ENCODE measurements at places on chromosomes 2 and 18. TPM values are rescaled to one million over a fixed set of nuclear protein-coding genes. Genes with fewer than 3 reads are reported as not detected.
A peak's percentile ranks its signal among the peaks of the same experiment; 100 is the strongest.

The HNRNPLL gene
- 35.0 TPM for total RNA-seq

- no peak for DNase-seq
These were observed 477.6 kb upstream of the KLHL29 start for GRCh38 chr2:22907330-22907729.

DNA sequence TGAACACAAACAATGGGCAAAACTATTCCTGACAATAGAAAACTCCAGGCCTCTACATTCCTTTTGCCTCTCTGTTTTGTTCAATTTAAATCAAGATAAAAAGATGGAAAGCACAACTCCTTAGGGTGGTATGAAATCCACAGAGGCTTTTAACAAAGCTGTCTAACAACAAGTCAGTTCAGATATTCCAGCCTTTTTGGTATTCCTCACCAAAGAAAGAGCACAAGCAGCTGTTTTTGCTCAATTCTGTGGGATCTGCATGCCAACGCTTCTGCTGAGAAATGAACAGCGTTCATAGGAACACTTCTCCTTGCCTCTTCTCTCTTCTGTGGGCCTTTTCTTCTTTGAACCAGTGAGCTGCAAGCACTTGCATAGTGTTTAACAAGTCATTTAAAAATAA lies 411.6 kb upstream of the TCF4 start:
- no peak for DNase-seq

DNA sequence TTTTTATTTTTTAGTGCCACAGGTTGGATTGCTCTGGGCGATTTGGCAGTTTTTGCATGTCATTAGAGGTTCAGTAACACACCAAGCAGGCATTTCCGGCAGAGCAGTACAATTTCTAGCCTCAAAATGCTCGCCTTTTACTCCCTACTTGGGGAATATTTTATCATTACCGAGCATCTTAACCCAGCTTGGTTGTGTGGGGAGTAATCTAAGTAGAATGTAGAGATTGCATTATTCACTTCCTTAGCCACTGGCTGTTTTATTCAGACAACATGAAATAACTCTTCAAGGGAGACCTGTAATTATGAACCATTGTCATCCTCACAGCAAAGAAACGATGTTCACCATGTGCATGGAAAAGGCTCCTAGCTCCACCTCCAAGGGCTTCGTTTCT lies 13.1 kb downstream of the GRP start:
- DNase-seq: no peak

DNA sequence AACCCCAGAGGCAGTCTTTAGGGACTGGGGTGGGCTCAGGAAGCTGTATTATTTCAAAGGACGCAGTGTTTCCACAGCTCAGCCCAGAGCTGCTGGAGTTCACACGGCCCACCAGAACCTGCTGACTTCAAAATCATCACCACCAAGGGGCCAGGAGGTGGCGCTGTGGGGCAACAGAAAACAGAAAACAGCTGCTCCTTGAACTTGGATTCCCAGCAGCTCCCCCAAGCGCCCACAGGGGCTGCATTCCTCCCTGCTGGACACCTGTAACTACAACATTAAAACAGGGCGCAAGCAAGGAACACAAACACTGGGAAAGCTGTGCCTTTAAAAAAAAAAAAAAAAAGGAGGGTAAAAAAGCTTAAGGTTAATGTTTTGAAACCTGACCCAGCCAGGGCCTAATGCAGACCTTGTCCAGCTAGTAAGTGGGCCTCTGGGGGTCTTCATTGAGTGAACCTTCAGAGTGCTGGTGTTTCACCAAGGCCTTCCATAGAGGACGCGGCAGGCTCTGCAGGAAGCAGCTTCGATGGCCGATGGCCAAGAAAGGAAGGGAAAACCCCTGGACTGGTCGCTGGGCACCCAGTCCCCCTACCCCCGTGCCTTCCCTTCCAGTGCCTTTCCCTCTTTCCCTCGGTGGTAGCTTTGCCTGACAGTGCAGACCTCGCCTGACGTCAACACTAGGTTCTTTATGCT lies 25.9 kb downstream of the MLPH start:
- DNase-seq: peak; percentile 82

GRCh38 chr2:38123911-38124310 lies 48.0 kb upstream of the CYP1B1 start:
- DNase-seq: no peak
